NCI-H2081 (cell line): ENCODE measurements at places on chromosomes 5 and 9.

GRCh38 chr9:85344901-85345300 lies 396.9 kb downstream of the AGTPBP1 start:
- DNase-seq, result no peak

GRCh38 chr5:73135429-73136054 lies 15.2 kb downstream of the TMEM171 start:
- DNase-seq, result peak; percentile 11

DNA sequence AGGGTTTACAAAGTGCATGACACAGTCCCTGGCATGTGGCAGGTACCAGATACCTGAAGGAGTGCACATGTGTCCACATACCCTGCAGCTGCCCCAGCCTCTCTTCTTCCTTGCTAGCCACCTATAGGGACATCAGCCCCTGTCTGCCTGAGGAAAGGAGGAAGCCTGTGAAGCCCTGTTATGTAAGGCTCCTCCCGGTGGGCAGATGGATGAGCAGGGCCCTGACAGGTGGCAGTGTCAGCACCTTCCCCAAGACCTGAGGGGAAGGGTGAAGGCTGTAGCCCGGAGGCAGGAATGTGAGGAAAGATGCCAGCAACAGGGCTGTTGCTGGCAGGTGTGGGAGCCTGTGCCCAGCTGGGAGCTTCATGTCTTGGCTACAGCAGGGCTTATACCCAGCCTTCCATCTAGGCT lies 21.7 kb downstream of the TCF7 start:
- DNase-seq, result no peak

DNA sequence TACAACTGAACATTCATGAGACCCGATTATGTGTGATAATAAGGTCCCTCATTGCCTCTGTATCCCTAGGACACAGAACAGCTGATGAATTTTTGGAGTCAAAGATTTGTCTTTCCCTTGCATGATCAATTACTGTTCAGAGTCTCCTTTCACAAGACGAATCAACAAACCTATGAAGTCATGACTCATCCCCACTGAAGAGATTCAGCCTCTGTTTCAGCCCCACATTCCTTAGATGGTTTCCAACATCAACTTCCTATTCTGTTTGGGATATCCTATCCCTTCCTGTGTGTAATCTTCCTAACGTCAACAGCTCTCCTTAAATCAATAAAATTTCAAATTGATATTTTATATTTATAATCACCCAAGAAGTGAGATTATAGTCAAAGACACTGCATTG lies 199.0 kb downstream of the DNAH5 start:
- no peak for DNase-seq

DNA sequence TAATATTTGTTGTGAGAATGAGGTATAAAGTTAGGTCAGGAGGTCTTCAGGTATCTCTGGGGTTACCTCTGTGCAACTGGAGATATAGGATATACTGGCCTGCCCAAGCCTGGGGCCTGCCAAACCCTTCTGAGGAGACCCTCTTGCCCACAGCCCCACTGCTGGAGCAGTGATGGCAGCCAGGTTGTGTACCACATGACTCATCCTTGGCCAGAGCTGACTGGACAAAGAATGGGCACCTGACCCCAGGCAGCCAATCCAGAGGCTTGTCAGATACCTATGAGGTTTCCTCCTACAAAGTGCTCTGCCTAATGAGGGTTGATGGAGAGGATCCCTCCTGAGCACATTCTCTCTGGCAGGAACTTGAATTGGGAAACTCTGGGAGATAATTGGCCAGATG lies 56.1 kb upstream of the TBC1D2 start:
- no peak for DNase-seq

DNA sequence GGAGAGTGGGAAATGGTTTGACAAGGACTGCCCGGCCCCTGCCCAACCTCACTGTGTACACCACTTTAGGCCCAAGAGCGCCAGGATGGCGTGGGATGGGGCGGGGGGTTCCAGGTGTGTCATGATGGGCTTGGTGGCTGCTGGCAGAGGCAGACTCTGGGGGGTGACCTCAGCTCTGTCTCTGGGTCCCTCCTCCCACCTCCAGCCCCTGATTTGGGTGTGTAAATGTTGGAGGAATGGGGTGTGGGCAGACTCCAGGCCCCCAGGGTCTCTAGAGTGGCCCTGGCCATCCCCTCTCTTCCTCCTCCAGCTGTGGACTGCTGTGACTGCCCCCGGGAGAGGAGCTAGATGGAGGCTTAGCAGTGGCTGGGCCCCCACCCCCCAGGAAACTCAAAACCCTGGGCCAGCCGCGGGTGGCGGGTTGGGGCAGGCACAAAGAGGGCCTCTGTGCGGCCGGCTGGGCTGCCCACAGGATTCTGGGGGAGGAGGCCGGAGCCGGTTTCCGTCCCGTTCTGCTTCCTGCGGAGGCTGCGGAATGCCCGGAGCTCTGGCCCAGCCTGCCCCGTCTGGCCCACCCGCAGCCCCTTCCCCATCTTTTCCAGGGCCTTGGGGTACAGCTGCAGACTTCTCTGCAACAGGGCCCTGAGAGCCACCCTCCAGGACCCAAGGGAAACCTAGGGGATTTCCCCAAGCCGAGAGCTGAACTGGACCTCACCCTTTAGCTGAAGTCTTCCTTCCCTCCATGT lies 23.1 kb downstream of the CXXC5 start:
- no peak for DNase-seq

DNA sequence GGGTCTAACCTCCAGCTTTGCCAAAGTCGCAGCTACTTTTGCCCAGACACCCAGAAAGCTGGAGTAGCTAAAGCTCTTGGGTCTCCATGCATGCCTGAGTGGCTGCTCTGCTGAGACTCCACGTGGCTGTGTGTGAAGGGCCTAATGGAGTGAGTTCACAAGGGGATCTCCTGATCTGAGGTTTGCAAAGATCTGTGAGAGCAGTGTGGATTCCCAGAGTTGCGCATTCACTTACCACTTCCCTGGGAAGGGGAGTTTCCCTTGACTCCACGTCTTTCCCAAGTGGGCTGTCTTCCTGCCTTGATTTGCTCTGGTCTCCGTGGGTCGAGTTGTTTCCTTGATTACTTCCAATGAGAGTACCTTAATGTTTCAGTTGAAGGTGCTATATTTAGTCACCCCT lies 17.6 kb upstream of the CDKN2B start:
- DNase-seq, result no peak

DNA sequence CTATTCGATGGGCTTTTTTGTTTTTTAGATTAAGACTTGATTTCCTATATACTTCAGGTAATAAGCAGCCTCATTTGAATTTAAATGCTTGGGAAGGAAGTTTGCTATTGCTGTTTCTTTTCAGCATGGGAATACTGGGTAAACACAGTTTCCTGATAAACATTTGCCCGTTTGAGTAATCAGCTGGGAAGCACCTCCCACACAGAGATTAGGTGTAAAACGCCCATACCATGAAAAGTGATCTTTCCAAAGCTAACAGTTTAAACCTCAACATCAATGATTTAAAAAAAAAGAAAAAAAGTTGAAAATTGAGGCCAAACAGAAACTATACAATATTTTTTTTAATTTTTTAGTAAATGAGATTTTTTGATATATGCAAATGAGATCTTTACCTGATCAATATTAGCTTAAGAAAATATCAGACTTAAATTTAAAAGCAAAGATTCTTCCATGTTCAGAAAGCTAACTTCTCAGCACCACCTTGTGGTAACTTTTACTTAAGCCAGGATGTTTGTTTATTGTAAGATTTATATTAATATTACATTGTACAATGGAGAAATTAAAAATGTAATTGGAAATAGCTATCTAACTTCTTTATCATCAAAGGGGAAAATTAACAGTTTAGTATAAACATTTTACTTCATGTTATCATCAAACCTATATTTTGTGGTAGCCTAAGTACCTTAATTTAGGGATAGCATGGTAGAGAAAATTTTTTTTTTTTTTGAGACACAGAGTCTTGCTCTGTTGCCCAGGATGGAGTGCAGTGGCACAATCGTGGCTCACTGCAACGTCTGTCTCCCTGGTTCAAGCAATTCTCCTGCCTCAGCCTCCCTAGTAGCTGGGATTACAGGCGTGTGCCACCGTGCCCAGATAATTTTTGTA lies 39.8 kb downstream of the F2RL2 start:
- no peak for DNase-seq

DNA sequence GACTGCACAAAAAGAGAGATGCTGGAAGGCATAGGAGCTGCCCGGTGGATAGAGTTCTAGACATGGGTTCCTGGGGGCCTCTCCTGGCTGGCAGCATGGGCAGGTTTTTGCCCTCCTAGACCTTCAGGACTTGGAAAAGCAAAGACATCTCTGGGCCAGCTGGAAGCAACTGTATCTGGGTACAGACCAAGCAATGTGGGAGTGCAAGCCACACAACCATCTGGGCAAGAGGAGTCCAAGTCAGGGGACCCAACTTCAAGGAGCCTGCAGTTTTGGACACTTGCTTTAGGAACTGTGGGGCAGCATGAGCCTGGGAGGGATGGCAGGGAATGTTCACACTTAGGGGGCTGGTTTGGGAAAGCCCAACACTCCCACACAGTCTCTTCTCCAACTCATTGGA lies 323.3 kb downstream of the GADD45G start:
- no peak for DNase-seq

GRCh38 chr5:56143373-56143714 lies 89.8 kb downstream of the ANKRD55 start:
- DNase-seq, result no peak

DNA sequence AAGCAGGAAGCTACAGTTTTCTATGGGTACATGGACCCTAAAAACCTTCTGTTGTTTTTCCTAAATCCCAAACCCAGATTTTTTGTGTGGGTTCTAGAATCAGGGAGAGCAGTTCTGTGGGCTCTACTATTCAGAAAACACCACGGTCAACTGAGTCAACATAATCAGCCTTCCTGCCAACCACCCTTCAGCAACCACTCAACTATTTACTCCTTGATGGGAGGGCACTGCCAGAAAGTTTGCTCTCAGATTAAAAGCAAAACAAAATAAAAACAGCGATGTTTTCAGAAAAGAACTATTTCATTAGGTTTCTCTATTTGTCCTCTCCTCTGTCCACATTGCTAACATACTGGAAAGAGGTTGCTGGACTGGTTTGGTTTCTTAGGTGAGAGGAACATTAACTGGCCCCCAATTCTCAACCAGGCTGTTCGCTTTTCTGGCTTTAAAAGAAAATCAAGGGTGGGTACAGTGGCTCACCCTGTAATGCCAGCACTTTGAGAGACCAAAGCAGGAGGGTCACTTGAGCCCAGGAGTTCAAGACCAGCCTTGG lies 72.3 kb downstream of the GCNT1 start:
- no peak for DNase-seq

DNA sequence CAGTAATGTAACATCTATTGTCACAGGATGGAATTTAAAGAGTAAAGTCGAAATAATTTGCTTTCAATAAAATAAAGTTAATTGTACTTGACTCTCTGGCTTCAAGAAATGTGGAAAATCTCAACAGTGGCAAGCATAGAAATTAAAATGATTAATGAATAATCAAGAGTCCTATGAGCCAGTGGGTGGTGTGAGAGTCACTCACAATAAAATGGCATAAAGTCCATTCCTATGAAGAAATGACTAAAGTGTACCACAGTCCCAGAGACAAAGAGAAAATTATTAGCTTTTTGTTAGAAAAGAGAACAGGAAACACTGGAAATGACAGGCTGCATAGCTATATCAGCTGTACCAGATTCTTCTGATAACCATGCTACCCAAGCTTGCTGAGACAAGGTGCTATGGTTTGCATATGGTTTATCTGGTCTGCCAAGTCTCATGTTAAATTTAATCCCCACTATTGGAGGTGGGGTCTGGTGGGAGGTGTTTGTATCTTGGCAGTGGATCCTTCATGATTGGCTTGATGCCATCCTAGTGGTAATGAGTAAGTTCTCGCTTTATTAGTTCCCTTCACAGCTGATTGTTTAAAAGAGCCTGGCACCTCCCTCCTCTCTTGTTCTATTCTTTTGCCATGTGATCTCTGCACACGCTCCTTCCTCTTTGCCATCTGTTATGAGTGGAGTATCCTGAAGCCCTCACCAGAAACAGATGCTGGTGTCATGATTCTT lies 647.7 kb upstream of the ITGA1 start:
- DNase-seq, result peak; percentile 83
